ENCODE measurements at places on chromosomes 7 and 10. TPM values are rescaled to one million over a fixed set of nuclear protein-coding genes. Genes with fewer than 3 reads are reported as not detected.

- DNase-seq: no peak
Observed at GRCh38 chr7:157926521-157927150, 589.8 kb downstream of the DNAJB6 start.

- no peak for DNase-seq
Observed at GRCh38 chr7:50497068-50497642, 47.0 kb upstream of the FIGNL1 start.

GRCh38 chr7:23332910-23333612, 33.9 kb downstream of the MALSU1 start:
- peak; percentile 77 for DNase-seq

GRCh38 chr7:135976312-135977006, 700 bp downstream of the MTPN start:
- no peak for DNase-seq

The GBX1 gene
- total RNA-seq: not detected

GRCh38 chr7:126541406-126541805, 711.3 kb downstream of the GRM8 start:
- DNase-seq: no peak

DNA sequence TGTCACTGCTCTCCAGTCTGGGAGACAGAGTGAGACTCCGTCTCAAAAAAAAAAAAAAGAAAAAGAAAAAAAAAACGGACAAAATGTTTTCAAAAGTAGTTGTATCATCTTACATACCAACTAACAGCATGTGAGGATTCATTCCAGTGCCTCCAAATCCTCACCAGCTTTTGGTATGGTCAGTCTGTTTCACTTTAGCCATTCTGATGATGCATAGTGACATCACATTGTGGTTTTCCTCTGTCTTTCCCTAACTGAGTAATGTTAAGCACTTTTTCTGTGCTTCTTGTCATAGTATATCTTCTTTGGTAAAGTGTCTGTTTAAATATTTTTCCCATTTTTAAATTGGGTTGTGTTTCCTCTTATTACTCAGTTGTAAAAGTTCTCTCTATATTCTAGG, 251.4 kb upstream of the CTBP2 start:
- DNase-seq: no peak

The OR2A1 gene
- under 0.01 TPM for total RNA-seq

The NPC1L1 gene
- not detected for total RNA-seq

The WNT8B gene
- under 0.01 TPM for total RNA-seq

GRCh38 chr7:11327633-11328032, 354.0 kb downstream of the PHF14 start:
- DNase-seq: no peak
